Dorsolateral prefrontal cortex (tissue), 122 donors: ENCODE measurements at places on chromosomes 11 and 22. TPM values are rescaled to one million over a fixed set of nuclear protein-coding genes. Genes with fewer than 3 reads are reported as not detected.
A peak's percentile ranks its signal among the peaks of the same experiment; 100 is the strongest.

- DNase-seq = no peak
These were observed 4.4 kb downstream of the ABCG4 start for GRCh38 chr11:119153049-119153818.

- DNase-seq = peak; percentile 40
These were observed 34.1 kb downstream of the LIF start for GRCh38 chr22:30212363-30212995.

DNA sequence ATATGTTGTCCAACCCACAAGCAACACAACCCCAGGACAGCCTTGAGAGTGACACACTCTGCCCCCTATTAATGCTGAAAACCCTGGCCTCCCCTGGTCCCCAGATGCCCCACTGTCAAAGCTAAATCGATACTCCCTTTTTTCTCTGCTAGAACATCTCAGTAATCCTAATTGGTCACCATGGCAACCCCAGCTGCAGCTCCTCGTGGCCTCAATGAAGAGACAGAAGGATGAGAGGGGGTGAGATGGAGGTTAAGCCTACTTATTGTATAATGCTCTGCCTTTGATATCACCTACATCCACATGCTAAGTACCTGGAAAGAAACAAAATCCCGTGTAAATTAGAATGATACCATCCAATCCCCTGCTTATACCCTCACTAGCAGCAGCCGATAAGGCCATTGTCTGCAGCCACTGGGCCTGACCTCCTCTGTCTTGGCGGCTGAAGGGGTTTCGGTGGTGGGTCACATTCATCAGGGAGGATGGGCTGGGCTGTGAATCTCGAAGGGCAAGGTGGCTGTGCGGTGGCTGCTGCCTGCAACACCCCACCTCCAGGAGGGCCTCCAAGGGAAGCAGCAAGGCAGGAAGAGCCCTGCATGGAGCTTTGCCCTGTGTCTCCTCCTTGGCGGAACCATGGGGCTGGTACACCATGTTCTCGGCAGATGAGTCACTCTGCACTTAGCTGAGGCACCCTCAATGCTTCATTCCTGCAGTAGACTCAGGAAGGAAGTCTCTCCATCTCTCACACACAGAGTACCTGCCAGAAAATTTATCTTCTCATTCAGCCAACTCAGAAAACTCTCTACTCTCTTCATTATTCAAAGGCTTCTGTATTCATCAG lies 399.5 kb downstream of the BUD13 start:
- DNase-seq = peak; percentile 51

DNA sequence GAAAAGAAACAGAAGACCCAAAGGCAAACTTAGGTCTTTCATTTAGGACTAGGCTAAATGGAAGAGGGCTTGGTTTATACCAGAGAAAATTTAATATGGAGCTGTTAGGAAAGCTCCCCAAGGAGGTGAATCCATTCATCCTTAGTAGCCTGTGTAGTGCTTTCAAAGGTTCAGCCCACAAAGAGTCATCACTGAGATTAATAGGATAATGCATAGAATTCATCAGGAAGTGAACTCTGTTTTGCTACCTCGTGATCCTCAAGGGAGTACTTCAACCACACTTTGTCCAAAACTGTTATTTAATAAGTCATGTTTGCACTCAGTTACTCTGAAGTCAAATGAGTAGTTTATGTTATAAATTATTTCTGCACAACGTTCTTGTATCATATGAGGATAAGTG lies 43.3 kb upstream of the MMP7 start:
- DNase-seq = no peak

- DNase-seq = no peak
These were observed 207.0 kb upstream of the SORL1-AS1 start for GRCh38 chr11:121659811-121660210.

- DNase-seq = no peak
These were observed 45.3 kb downstream of the PPARA start for GRCh38 chr22:46195487-46196165.

DNA sequence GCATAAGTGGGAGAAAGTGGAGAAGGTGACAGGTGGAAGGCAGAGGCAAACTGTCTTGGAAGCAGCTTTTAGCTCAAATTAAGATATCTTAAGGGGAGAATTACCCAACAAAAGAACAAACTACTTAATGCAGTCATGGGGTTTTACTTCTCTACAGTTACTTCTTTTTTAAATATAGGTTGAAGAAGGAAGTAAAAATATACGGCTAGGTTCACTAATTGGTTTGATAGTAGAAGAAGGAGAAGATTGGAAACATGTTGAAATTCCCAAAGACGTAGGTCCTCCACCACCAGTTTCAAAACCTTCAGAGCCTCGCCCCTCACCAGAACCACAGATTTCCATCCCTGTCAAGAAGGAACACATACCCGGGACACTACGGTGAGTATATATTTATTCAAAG lies 40.8 kb downstream of the PDHX start:
- DNase-seq = no peak

Gene RRP8
- 28.7 TPM for total RNA-seq

Gene SEC14L2
- total RNA-seq = 64.4 TPM
